ENCODE measurements at places on chromosomes 2 and 18.
A peak's percentile ranks its signal among the peaks of the same experiment; 100 is the strongest.

DNA sequence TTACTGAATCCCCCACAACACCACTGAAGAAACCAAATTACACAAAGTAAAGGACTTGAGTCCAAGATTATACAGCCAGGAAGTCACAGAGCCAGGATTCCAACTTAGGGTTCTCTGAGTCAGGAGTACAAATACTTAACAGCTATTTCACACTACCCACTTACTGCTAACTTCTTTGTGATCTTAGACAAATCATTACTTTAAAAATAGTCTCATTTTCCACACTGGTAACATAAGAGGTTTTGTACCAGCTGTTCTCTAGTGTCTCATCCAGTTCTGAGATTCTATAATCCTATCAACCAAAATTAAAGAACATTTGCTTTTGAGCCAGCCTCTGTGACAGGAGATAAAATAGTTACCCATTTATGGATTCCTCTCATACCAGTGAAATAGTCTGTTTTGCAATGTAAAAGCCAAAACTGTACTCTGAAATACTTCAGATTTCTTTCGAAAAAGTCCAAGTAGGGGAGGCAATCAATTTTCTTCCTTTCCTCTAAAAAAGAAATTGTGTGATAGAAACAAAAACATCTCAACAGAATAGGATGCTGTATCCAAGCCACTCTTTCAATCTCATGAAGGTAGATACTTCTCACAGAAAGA, 157.6 kb downstream of the LRATD1 start:
- no peak for DNase-seq

GRCh38 chr2:24111407-24111901, 11.7 kb downstream of the PFN4 start:
- no peak for DNase-seq

GRCh38 chr2:85672456-85672855, 4.5 kb upstream of the SFTPB start:
- no peak for DNase-seq

GRCh38 chr2:156539086-156539860, 103.1 kb downstream of the GPD2 start:
- no peak for DNase-seq

DNA sequence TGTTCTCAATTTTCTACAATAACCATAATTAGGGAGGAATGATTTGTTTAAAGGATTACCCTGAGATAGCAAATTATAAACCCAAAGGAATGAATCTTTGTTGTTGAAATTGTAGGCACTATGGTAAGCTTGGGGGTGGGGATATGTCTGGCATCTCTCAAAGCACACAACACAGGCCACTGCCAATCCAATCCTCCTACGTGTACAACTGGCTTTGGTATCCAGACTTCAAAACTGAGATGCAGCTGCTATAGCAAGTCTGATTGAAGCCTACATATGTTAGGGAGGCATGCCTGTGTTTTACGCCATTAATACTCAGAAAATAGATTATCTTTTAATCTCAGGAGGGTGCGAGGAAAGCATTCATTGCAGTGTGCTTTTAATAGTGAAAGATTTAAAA, 5.9 kb upstream of the NCOA1 start:
- DNase-seq = no peak

- DNase-seq = no peak
Measured at GRCh38 chr2:36696533-36696932, at the start of gene VIT. Gene VIT, plus strand, starts transcription at chr2:36696707. Its CDS starts 19,664 bp downstream, at chr2:36716371.

DNA sequence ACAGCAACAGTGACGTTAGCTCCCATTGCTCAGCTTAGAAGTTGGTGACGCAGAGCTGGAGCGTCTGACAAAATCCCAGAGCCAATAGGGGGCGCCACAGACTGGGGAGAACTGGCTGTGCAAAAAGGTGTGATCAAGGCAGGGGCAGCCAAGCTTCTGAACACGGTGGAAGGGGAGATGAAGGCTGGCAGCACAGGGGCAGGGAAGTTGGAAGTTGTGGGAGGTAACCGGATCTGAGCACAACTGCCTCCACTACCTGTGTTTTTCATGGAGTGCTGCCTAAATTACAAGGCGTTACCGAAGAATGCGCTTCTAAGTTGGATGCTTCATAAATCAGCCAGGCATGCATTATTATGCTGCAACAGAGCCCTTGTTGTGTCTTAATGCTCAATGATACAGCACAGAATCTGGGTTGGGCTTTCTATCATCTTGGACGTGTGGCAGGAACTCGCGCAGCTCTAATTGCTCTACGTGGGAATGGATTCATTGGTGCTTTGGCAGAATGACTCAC, 370.0 kb downstream of the SLC4A3 start:
- no peak for DNase-seq

- no peak for DNase-seq
Measured at GRCh38 chr2:69985688-69986087, 24.3 kb upstream of the ASPRV1 start.

- DNase-seq = no peak
Measured at GRCh38 chr18:55385770-55386169, 202.2 kb downstream of the TCF4 start.

- peak; percentile 6 for DNase-seq
Measured at GRCh38 chr2:158024288-158024898, 77.3 kb upstream of the UPP2 start.

DNA sequence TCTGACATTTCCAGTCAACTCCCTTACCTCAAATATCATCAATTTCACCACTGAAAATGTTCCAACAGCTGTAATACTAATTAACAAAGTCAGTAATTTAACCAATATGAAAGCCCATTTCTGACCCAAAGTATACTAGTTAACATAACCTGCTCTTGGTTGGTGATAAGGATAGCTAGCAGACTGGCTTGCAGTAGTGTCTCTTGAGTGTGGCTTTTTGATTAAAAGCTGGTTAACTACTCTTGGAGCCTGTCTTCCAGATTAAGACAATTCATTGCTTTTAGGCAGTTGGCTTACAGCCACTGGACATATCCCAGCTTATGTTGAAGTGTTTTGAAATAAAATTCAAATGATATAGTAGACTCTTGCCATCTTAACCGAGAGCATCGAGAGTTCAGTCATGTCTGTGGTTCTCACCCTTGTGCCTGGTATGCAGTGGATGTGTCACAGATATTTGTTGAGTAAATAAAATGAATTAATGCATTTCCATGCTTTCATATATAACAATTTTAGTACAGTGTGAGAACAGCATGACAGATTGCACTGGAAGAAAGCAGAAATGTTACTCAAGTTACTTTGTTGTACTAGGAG, 158.1 kb downstream of the TANC1 start:
- DNase-seq = no peak

- DNase-seq = no peak
Measured at GRCh38 chr2:39855856-39856255, 76.8 kb upstream of the THUMPD2 start.

GRCh38 chr2:26649322-26649721, 8.2 kb upstream of the CIB4 start:
- no peak for DNase-seq

DNA sequence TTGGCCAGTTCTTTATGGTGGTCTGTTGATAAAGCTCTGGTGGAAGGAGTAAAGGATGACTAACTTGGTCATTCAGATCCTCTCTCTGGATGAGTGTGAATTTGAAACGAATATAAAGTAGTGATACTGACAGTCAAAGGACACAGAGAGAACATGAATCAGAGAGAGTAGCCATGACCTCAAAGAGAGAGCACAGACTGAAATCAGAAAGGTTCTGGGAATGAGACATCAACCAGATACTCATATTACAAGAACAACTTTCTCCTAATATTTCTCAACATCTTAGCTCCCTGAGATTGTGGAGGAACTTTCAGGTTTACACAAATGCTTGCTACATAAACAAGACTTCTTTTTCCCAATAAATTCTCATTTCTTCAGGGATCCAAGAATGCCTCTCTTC, 849.1 kb upstream of the CHAC2 start:
- DNase-seq = no peak

DNA sequence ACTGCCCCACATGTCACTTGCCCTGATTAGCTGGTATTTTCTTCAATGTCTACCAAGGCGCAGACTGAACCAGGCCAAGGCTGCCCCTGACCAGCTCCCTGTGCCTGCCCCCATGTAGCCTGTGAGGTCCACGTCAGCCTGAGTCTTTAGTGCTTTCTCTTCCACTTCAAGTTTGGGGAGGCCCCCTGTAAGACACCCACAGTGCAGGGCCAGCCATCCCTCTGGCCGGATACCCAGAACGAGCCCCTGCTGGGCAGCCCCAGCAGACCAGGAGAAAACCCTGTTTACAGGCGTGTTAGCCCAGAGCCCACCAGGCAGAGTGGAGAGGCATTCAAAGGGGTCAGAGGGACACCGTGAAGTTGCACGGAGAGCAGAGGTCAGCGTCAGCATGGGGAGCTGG, 92.4 kb downstream of the TFCP2L1 start:
- DNase-seq = no peak

- DNase-seq = no peak
Measured at GRCh38 chr2:42359965-42360483, 993 bp downstream of the COX7A2L start.

GRCh38 chr2:2872713-2873449, 504.7 kb downstream of the EIPR1 start:
- DNase-seq = no peak

GRCh38 chr2:98935111-98935770, 784 bp downstream of the CRACDL start:
- no peak for DNase-seq

DNA sequence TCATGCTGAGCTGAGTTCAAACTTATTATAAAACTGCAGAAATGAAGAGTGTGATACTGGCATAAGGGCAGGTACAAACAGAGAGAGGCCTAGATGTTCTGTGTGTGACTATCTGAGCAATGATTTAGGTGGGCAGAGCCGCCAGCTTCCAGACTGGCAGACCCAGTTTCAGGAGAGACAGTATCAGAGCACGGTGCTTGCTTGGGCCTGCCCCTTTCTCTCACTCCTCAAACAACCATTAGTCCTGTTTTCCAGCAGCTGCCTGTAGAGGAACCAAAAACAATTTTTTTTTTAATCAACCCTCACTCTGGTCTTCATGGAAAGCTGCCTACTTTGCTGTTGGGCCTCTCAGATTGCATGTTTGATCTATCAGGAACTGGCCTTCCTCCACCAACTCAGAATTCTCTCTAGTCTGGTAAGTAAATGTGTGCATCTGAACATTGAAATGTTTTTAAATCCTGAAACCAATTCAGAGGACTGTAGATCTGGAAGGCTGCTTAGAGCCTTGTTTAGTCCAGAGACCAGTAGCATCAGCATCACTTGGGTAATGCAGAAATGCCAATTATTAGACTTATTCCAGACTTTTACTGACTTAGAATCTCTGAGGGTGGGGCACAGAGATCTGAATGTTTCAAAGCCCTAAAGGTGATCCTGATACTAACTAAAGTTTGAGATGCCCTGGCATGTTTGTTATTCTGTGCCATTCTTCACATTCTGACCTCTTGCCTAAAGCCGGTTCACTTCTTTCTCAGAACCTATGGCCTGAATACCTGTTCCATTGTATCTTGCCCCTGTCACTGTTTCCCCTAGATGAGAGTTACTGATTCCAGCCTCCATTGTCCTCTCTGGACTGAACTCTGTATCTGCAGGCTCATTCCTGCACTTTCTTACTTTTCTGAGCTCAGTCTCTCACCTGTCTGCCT, 24.8 kb upstream of the CRIM1 start:
- no peak for DNase-seq

DNA sequence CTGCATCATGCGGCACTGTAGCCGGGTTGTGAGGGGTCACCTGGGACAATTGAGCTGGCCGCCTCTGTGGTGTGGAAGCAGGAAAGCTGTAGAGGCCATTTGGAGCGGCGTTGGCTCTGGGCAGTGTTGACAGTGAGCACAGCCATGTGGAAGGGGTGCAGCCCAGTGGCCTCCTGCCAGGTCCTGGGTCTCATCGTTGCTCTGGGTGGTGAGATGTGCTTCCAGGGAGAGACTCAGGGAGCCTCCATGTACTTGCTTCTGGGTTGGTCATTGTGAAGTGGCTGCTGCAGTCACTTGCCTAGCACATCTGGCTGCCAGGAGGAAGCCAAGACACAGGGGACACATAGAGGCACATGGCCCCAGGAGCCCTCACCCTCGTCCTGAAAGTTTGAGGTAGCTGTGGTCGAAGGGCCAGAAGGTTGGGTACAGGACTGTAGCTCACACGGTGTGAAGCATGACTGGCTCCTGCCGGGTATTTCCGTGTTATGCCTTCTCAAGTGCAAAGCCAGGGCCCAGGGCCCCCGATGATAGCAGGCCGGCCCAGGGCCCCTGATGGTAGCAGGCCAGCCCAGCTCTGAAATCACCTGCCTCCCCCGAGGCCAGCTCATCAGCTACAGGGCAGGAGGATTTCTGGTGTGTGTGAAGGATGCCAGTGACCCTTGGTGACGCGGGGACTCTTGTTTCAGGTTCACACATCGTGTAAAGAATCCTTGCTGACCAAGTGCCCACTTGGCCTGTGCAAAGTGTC, 82.6 kb downstream of the DGKD start:
- DNase-seq = no peak

DNA sequence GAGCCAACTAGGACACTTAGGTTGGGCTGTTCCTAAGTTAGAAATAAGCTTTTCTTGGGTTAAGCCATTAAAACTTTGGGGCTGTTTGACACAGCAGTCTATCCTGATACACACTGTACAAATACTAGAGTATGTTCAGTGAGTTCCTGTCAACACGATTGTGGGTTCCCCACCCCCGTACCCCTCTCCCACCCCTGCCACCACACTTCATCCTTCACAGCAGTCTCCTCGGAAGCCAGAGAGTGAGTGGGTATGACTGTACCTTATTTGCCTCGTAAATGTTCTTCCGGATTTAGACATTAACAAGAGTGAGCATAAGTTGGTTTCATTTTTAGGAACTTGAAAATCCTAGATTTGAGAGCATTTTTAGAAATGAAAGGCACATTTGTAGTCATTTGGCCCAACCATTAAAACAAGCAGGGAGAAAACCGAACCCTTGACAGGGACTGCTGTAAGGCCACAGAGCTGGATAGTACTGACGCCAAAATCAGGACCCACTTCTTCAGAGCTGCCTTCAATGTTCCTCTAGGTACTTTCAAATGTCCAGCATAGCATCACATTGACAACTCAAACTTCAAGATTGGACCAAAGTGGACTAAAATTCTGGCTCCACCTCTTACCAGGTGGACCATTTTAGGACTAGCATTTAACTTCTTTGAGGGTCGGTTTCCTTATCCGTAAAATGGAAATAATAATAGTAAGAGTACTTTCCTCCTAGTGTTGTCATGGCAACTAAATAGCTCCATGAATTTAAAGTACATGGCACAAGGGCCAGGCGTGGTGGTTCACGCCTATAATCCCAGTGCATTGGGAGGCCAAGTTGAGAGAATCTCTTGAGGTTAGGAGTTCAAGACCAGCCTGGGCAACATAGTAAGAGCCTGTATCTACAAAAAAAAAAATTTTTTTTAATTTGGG, 166.3 kb upstream of the SERTAD2 start:
- DNase-seq = no peak

All from effector CD8-positive, alpha-beta T cell (primary cell).